HFFc6 (cell line): ENCODE measurements at places on chromosomes 1 and 21. TPM values are rescaled to one million over a fixed set of nuclear protein-coding genes. Genes with fewer than 3 reads are reported as not detected.
A peak's percentile ranks its signal among the peaks of the same experiment; 100 is the strongest.

GRCh38 chr21:45802425-45802824, 158.9 kb downstream of the PCBP3 start:
- H3K4me1 ChIP-seq = no peaks in the 10 kb centered on the region
- H3K27ac ChIP-seq = no peak overlapping the region
- H3K27me3 ChIP-seq = peaks cover 41% of the 10 kb centered on the region
- no peaks in the 10 kb centered on the region for H3K36me3 ChIP-seq
- H3K4me3 ChIP-seq = no peak overlapping the region

NFASC gene
- total RNA-seq = 5.5 to 9.8 TPM (median 6.5 TPM) in 3 replicates

- no peak overlapping the region for H3K27ac ChIP-seq
- H3K27me3 ChIP-seq = peaks cover 13% of the 10 kb centered on the region
- no peak overlapping the region for H3K4me3 ChIP-seq
- peak; percentile 40 for DNase-seq
Observed at GRCh38 chr1:205967554-205968335, 24.5 kb upstream of the SLC26A9 start.

GRCh38 chr1:116165572-116165971, 54.4 kb downstream of the MAB21L3 start:
- H3K36me3 ChIP-seq = no peaks in the 10 kb centered on the region
- no peak overlapping the region for H3K27ac ChIP-seq
- no peak for DNase-seq
- no peaks in the 10 kb centered on the region for H3K4me1 ChIP-seq
- H3K4me3 ChIP-seq = no peak overlapping the region
- H3K27me3 ChIP-seq = peaks cover 33% of the 10 kb centered on the region

DNA sequence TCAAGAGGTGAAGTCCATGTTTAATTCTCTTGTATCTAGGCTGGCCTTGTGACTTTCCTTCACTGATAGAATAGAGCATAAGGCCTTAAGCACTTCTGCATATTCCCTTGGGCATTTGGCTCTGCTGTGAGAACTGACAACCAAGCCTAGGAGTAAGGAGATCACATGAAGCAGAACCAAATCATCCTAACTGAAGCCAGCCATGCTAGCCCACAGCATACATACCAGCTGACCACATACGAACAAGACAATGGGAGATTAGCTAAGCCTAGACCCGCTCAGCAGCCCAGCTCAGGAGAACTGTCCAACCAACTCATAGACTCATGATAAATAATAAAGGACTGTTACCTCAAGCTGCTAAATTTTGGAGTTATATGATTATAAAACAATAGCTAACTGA, 114.6 kb upstream of the NEK7 start:
- no peaks in the 10 kb centered on the region for H3K4me1 ChIP-seq
- H3K36me3 ChIP-seq = no peaks in the 10 kb centered on the region
- no peaks in the 10 kb centered on the region for H3K27me3 ChIP-seq
- H3K27ac ChIP-seq = no peak overlapping the region
- no peak for DNase-seq

DNA sequence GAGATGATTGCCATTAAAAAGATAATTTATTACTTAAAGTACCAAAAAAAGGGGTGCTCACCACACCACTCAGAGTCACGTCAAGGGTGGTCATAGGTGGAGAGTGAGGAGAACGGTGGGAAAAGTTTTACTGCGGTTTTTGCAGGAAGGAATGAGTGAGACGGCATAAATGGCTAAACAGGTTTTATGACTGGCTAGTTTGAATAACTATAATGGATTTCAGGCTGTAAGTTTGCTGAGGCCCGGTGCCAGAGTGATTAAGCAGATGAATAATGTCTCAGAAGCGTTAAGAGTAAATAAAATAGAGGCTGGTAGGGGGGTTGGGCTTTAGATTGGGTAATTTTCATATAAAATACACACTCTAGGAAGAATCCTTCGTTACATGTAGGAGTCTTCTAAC, 1337.8 kb downstream of the AMY1C start:
- no peaks in the 10 kb centered on the region for H3K27me3 ChIP-seq
- no peaks in the 10 kb centered on the region for H3K36me3 ChIP-seq
- no peak for DNase-seq
- no peak overlapping the region for H3K27ac ChIP-seq
- H3K4me3 ChIP-seq = no peak overlapping the region

DNA sequence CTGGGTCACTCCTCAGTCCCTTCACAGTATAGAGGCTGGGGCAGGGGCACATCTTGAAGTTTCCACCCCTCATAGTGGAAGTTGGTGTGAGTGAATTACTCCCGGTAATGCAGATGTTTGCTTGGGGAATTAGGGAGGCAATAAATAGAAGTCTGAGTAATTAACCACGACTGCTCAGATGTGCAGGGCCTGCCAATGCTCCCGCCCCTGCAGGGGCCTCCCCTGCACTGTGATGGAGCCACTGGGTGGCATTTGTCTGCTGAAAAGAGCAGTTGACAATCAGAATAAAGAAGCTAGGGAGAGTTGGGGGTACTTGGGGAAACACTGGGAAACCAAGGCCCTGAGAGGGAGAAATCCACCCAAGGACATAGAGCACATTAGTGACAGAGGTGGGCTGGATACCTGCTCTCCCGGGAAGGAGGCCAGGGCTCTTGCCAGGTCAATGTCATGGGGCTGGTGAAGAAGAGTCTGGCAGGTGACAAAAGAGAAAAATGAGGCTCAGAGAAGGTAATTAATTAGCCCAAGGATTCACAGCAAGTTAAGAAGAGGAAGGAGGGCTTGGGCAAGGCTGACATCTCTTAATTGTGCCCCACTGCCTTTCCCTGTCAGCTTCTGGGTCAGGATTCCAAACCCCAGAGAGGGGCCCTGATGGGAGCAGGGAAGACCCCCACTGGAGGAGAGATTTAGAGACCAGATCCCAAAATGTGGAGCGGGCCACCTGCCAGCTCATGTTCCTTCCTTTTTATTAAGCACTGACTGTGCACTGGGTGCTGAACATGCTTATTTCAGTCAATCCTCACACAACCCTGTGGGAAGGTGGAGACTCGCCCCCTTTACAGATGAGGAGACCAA, 436.2 kb downstream of the MATN1 start:
- DNase-seq = no peak
- H3K4me3 ChIP-seq = no peak overlapping the region
- H3K4me1 ChIP-seq = no peaks in the 10 kb centered on the region
- H3K27ac ChIP-seq = no peak overlapping the region
- H3K36me3 ChIP-seq = no peaks in the 10 kb centered on the region
- H3K27me3 ChIP-seq = peaks cover 5% of the 10 kb centered on the region; the same call in 1 of the 2 replicates

- no peak for DNase-seq
- H3K27me3 ChIP-seq = peaks cover 47% of the 10 kb centered on the region
- H3K4me1 ChIP-seq = no peaks in the 10 kb centered on the region
- H3K36me3 ChIP-seq = no peaks in the 10 kb centered on the region
Observed at GRCh38 chr1:3657096-3657475, 4.8 kb downstream of the TP73 start.

UBL4B gene
- 1.5 to 9.2 TPM (median 6.6 TPM) in 3 replicates for total RNA-seq

GRCh38 chr1:44500181-44501046, 95.4 kb downstream of the RNF220 start:
- no peak for DNase-seq
- no peak overlapping the region for H3K27ac ChIP-seq
- H3K27me3 ChIP-seq = peaks cover 17% of the 10 kb centered on the region
- no peak overlapping the region for H3K4me3 ChIP-seq

- peaks cover 36% of the 10 kb centered on the region for H3K36me3 ChIP-seq
- DNase-seq = no peak
- peaks cover 7% of the 10 kb centered on the region for H3K4me1 ChIP-seq
- no peak overlapping the region for H3K4me3 ChIP-seq
- H3K27ac ChIP-seq = no peak overlapping the region
Observed at GRCh38 chr1:56508523-56508983, 70.8 kb downstream of the PLPP3 start.

GRCh38 chr1:97986041-97987005, 65.5 kb upstream of the DPYD start:
- DNase-seq = no peak
- H3K36me3 ChIP-seq = peaks cover 24% of the 10 kb centered on the region
- H3K4me3 ChIP-seq = peak overlapping the region; percentile 16; the same call in 1 of the 2 replicates
- peak overlapping the region; percentile 80 for H3K27ac ChIP-seq

- no peaks in the 10 kb centered on the region for H3K36me3 ChIP-seq
- no peak overlapping the region for H3K27ac ChIP-seq
- H3K4me3 ChIP-seq = no peak overlapping the region
Observed at GRCh38 chr1:226733876-226734275, 5.2 kb downstream of the ITPKB start.

DNA sequence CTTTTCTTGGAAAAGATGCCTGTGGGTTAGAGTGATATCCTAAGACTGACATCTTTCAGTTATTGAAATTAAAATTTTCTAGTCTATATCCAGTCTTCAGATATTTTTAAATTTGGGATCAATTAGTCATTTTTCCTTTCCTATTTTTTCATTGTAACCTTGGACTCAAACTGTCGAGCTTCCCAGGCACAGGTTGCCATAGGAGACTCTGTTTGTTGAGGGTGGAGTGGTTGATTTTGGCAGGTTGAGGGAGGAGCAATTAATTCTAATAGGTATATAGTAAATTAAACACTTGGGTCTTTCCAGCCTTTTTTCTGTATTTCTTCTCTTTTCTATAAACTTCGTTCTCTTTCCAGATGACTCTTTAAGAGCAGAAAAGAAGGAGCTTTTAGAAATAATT, 326.8 kb downstream of the ASTN1 start:
- H3K4me3 ChIP-seq = no peak overlapping the region
- H3K36me3 ChIP-seq = no peaks in the 10 kb centered on the region
- no peaks in the 10 kb centered on the region for H3K4me1 ChIP-seq
- H3K27me3 ChIP-seq = no peaks in the 10 kb centered on the region
- DNase-seq = no peak
- H3K27ac ChIP-seq = no peak overlapping the region

DNA sequence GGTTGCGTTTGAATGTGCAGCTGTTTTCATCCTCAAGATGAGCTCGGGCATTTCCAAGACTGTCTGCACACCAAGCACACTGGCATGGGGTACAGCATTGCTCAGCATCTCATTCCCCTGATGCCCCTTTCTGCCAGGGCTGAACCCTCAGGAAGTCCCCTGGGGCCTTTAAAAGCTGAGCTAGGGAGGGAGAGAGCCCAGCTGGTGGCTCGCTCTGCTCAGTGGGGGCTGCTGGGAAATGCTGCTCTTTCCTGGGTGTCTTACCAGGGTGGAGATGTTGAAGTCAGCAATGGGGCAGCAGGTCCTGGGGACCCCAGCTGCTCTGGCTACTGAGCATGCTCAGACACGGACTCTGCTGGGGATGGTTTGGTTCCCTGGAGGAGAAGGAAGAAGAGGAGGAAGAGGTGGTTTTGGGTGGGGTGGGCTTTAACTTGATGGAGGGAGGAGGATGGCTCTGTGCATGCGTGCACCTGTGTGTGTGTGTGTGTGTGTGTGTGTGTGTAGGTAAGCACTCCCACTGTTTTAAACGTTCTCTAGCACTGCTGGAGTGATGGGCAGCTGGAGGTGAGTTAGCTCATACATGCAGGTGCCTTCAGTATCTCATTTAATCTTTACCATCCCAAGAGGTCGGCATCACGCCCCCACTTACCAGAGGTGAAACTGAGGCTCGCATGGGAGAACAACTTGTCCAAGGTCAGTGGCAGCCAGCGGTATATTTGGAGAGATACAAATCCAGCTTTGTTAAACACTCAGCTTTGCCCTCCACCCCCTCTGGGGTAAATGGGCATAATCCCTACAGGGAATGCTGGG, 40.9 kb downstream of the ACTL8 start:
- H3K36me3 ChIP-seq = no peaks in the 10 kb centered on the region
- DNase-seq = no peak

GRCh38 chr1:28091043-28091781, 2.8 kb upstream of the EYA3 start:
- peaks cover 1% of the 10 kb centered on the region; the same call in 1 of the 2 replicates for H3K27me3 ChIP-seq
- H3K36me3 ChIP-seq = no peaks in the 10 kb centered on the region
- H3K27ac ChIP-seq = peak overlapping the region; percentile 21
- peaks cover 31% of the 10 kb centered on the region for H3K4me1 ChIP-seq

GRCh38 chr1:218573925-218574324, 228.8 kb downstream of the TGFB2 start:
- no peak overlapping the region for H3K27ac ChIP-seq
- peaks cover 5% of the 10 kb centered on the region for H3K27me3 ChIP-seq
- DNase-seq = no peak

DNA sequence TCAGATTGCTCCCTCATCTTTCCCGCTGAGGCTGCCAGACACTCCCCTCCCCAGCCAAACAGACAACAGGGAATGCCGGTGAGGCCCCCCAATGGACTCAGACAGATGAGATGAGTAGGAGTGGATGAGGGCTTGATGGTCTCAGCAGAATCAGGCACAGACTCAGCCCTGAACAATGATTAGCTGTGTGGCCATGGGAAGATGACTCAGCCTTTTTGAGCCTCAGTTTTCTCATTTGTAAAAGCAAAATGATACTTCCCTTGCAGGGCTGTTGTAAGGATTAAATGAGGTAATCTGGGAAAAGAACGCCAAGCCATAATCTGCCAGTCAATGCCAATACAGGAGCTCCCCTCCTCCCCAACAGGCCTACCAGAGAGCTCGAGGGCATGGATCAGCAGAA, 12.4 kb downstream of the C1orf198 start:
- no peak overlapping the region for H3K4me3 ChIP-seq
- no peak for DNase-seq
- peaks cover 100% of the 10 kb centered on the region for H3K4me1 ChIP-seq
- peak overlapping the region; percentile 90 for H3K27ac ChIP-seq
- peaks cover 4% of the 10 kb centered on the region for H3K27me3 ChIP-seq
- peaks cover 67% of the 10 kb centered on the region for H3K36me3 ChIP-seq

ESRRG gene
- not detected in 3 replicates for total RNA-seq

DNA sequence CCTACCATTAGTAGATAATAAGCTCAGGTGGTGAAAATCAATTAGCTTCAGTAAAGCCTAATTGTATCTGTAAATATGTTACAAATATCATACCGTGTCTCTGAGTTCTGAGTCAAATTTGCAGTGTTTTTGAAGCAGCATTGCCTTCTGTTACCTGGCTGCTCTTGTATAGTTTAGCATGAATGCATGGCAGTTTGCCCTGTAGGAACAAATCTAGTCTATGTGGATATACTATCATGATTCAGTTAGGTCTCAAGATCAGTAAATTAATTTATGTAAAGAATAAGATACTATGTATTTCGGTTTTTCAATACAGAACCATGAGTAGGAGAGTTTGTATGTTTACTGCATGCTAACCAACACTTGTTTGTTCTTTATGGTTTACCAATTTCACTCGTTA, 240.6 kb upstream of the C1orf105 start:
- no peak overlapping the region for H3K27ac ChIP-seq
- DNase-seq = no peak
- H3K4me3 ChIP-seq = no peak overlapping the region
